ENCODE measurements at places on chromosomes 7 and 10.

GRCh38 chr7:72101444-72101843, 310.7 kb downstream of the CALN1 start:
- no peak for DNase-seq

GRCh38 chr10:71727105-71727737, 7.6 kb upstream of the C10orf105 start:
- no peak for DNase-seq

GRCh38 chr10:37667736-37668135, 189.7 kb downstream of the ZNF248 start:
- DNase-seq = no peak

GRCh38 chr10:76136961-76137360, 705.5 kb downstream of the LRMDA start:
- no peak for DNase-seq

DNA sequence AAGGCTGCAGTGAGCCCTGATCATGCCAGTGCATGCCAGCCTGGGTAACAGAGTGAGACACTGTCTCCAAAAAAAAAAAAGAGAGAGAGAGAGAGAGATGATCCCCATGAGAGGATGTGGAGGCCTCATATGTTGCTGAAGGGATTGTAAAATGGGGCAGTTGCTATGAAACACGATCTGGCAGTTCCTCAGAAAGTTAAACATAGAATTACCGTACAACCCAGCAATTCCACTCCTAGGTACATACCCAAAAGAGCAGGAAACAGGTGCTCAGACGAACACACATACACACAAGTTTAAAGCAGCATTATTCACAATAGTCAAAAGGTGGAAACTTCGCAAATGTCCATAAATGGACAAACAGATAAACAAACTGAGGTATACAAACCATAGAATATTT, 27.4 kb upstream of the CYTH3 start:
- DNase-seq = no peak

DNA sequence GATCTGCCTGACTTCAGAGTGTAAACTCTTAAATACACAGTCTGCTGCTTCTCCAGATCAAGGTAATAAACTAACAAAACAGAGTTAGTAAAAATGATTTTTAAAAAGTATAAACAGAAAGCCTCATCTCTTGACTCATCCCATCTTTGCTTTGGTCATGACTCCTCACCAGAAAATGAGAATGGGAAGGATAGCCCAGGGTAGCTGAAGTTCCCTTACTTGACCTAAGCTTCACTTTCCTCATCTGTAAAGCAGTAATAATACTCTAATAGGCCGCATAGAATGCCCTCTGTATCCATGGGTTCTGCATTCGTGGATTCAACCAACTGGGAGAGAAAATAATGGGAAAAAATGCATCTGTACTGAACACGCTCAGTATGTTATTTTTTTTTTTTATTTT, 11.3 kb upstream of the SLC25A28 start:
- DNase-seq = no peak

DNA sequence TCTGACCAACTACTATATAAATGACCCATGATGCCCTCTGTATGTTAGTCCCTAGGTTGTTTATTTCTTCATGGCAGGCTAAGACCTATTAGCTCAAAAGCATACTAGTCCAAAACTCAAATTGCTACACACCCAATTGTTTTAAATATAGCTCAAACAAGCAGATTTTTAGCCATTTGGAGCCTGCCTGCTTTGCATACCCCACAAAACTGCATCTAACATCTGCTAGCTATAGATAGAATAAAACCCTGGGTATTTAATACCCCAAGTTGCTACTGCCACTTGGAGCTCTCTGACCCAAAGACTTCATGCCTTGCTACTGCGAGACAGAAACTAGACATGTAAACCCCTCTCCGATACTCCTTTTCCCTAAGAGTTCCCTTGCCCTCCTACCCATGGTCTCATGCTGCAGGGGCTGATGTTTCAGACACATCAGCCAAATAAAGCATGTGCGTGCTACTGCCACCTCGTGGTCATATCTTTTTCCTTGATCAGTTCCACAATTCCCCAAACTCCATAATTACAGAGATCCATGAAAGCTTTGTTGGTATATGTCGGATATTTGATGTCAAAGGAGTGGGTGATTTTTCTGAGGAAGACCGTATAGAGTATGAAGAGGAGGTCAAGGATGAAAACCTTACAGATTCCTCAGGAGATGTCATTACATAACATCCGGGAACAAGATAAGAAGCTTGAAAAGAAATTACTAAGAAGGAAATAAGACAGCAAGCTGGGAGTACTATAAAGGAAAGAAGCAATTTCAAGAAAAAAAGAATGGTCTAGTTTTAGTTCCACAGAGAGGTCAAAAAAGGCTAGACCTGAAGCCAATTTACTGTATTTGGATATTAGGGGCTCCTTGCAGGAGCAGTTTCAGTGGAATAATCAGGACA, 386.6 kb downstream of the SH2D4B start:
- no peak for DNase-seq

DNA sequence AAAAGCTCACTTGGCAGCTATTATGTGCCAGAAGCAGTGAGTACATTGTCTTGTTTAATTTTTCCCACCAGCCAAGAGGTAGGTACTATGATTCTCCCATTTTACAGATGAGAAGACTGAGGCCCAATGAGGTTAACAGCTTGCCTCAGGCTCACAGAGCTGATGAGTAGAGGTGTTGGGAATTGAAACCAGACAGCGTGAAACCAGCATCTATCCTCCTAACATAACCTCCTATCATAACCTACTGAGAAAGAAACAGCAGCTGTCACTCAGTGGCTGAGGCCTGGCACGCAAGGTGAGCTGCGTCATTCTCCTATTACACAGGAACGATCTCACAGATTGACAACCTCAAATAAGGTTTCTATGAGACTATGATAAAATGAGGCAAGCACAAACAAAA, 6.2 kb downstream of the PYROXD2 start:
- DNase-seq = no peak

- DNase-seq = no peak
These were observed 61.7 kb downstream of the PRPF18 start for GRCh38 chr10:13648425-13648824.

- DNase-seq = no peak
These were observed 12.5 kb downstream of the STAG3 start for GRCh38 chr7:100190048-100190711.

DNA sequence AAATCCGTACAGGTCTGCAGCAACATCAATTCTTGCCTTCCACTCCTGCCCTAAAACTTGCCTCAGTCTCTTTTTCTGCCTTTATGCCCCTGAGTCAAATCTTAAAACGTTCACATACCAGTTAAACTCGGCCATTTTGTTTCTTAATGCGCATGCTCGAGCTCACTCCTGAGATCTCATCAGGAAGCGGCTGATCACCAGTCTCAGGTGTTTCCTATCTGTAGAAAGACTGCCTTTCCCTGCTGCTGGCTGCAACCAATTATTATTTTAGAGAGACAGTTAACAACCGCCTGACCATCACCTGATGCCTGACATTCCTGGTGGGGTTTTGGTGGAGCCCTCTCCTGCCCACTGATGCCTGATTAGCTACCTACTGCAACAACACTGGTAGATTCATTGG, 70.2 kb upstream of the TMEM140 start:
- DNase-seq = no peak

DNA sequence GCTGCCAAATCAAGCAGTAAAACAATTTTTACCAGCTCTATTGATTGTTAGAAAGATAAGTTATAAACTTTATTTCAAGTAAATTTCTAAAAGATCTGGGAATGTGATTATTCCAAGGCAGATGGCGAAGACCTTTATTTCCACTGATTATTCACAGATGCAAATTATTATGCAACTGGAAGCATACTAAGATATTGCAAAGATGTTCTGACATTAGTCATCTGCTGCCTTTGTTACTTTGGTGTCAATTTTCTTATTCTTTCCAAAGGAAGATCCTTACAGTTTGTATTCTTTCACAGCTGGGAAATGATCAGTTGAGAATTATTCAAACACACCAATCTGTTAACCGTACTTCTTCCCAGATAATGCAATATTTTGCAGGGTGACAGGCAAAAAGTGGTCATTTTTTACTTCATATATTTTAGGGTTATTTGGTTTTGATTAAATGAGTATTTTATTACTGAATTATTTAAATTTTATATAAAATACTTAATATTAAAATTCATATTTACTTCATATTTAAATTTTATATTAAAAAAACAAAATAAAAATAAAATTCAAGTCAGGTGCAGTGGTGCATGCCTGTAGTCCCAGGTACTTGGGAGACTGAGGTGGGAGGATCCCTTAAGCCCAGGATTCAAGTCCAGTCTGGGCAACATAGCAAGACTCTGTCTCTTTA, 171.3 kb downstream of the FZD1 start:
- DNase-seq = no peak

GRCh38 chr10:10794791-10795191, 222.9 kb upstream of the CELF2 start:
- no peak for DNase-seq

GRCh38 chr7:130292682-130293257, at the start of gene CPA4:
Gene CPA4, plus strand, starts transcription at chr7:130293161. Its CDS starts 20 bp downstream, at chr7:130293181.
- no peak for DNase-seq

DNA sequence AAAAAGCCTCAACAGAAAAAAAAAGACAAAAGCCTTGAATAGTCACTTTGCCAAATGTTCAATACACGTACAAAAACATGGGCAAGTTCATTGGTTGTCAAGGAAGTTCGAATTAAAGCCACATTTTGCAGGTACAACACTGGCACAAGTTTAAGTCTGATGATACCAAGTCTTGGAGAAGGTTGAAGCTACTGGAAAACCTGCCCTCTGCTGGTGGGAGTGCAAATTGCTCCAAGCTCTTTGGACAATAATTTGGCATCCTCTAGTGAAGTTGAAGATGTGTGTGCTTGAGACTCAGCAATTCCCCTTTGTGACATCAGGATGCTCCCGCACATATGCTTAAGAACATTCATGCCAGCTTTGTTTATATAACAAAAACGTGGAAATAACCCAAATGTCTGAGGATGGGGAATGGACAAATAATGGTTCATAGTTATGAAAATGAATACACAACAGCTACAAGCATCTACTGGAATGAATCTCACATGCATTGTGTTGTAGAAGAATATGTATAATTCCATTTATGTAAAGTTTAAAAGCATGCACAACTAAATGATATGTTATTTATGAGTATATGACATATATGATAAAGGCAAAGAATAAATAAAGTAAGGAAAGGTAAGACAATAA, 120.0 kb upstream of the PLPP4 start:
- no peak for DNase-seq

DNA sequence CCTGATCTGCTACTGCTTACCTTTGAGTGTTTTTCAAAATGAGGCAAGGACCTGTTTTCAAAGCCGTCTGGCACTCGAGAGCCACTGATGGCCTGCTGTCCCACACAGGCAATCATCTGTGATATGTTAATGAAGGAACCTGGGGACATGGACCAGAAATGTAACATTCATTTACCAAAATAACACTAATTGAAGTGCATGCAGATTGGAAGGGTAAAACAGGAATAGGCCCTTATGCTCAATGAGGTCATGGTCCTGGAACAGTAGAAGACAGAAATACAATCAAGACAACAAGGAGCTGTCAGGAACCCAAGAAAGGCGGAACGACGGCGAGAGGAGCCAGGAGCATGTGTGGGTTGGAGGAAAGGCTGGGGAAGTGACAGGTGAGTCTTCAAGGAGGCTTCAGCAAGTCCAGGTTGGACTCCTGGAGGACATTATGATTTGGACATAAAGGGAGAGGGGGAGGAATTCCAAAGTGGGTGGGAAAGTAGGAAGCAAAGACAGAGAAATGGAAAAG, 28.3 kb downstream of the POLR3A start:
- DNase-seq = no peak

- DNase-seq = no peak
These were observed 98.7 kb downstream of the PRTFDC1 start for GRCh38 chr10:24853661-24854060.

- DNase-seq = no peak
These were observed 153.6 kb downstream of the C1GALT1 start for GRCh38 chr7:7335909-7336308.

GRCh38 chr10:120131183-120131582, 238.7 kb downstream of the SEC23IP start:
- no peak for DNase-seq

DNA sequence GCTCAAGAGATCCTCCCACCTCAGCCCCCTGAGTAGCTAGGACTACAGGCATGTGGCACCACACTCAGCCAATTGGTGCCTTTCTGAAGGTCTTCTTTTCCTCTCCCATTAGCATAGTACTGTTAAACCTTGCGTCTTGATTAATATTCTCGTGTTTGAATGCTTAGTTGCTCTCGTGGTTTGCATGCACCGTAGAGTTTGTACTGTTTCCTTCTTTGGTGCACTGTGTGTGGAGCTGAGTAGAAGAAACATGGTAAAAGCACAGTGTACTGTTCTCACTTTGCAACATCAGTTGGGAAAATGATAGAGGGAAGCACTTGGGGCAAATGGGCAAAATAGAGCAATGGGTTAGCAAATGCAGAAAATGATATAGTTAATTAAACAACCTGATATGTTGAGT, 27.6 kb upstream of the RPA3 start:
- no peak for DNase-seq

DNA sequence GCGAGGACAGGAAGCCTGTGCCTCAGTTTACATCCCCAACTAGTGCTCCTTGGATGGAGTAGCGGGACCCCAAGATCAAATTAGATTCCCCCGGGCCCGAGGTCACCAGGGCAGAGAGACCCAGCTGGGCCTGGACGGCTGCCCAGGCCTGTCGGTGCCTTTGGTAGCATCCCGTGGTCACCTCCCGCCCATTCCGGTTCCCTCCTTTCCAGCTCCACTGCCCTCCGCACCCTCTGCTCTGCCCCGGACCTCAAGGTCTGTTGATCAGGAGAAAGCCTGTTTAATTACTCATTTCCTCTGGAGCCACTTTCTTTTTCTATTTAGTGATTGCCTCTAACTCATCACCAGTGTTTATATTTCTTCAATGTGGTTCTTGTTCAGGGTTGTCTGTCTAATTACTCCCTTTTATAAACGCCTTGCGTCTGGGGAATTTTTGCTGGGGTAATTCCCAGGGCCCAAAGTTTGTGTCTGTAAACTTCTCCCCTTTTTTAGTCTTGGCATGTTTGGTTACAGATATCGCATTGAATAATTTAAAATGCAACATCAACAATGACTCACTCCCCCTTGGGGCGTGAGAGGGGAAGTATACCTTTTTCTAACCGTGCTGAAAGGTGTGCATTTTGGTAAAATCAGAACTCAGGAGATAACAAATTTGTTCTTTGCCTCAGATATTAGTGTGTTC, 1.9 kb downstream of the FOXK1 start:
- no peak for DNase-seq

DNA sequence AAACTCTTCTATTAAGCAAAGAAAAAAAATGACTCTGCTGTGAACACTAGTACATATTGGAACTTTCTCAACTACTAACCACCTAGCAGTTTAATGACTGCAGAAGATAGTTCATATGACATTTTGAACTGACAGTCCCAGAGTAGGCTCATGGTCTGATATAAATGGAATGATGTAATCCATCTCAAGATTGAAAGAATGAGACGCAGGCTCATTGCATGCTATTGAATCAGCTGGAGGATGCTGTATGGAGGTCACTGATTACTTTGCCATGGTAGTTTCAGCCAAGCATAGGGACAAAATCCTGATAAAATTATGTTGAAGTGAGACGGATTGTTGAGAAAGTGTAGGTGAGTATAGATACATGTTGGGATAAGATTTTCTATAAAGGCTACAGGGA, 217.6 kb upstream of the SEMA3E start:
- no peak for DNase-seq

- DNase-seq = no peak
These were observed 40.4 kb downstream of the NPVF start for GRCh38 chr7:25187932-25188331.

GRCh38 chr10:121096617-121097431, 245.7 kb downstream of the WDR11 start:
- DNase-seq = no peak

GRCh38 chr10:80509403-80510161, 28.1 kb upstream of the SH2D4B start:
- DNase-seq = no peak

Data from esophagus squamous epithelium (tissue), 5 donors.